Activated naive CD4-positive, alpha-beta T cell treated with anti-CD3 and anti-CD28 coated beads, Interleukin-2, amount 50 U/mL, for 72 hours (primary cell): ENCODE measurements at places on chromosomes 12 and 14. TPM values are rescaled to one million over a fixed set of nuclear protein-coding genes. Genes with fewer than 3 reads are reported as not detected.

GRCh38 chr12:87943762-87944161 lies 85.4 kb downstream of the C12orf50 start:
- no peak for DNase-seq

DNA sequence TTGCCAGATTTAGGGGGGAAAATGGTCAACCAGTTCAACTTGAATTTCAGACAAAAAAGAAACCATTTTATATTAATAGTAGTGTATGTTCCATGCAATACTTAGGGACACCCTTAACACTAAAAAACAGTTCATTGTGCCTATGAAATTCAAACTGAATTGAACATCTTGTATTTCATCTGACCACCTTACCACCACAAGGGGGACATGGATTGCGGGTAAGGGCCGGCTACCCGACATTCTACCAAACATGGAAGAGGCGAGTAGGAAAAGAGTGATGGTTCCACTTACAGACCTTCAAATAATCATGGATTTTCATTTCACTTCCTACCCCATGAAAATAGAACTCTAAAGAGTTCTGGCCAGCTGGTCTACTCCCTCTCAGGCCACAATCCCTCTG lies 10.3 kb upstream of the STK38L start:
- DNase-seq, result no peak

- no peak for DNase-seq
These were observed 11.4 kb upstream of the TAC3 start for GRCh38 chr12:57027805-57028153.

GRCh38 chr14:79278798-79279644 lies 932.3 kb downstream of the DIO2 start:
- DNase-seq, result no peak

PROX2 gene
- 0.23 TPM for total RNA-seq

OTUB2 gene
- total RNA-seq, result 2.3 TPM

KANSL2 gene
- total RNA-seq, result 58.5 TPM
